Islet precursor cell (in vitro differentiated cells): ENCODE measurements at places on chromosomes 7 and 10.

GRCh38 chr7:151830121-151830830, 46.6 kb downstream of the PRKAG2 start:
- no peak for DNase-seq

DNA sequence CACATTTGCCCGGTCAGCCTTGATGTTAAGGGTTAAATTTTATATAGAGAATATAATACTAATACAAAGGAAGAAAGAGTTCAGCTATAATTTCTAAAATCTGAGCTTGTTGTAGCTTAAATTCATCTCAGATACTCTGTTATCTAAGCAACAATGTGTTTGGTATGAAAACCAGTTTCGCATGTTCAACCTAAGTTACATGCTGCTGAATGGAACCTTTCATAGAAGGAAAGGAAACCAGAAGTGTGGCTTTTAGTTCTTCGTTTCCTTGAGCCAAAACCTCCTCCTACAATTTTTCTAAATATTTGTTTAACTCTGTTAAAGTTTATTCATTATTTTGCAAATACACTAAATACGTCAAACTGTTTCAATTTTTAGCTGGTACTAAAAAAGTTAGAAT, 18.5 kb downstream of the AGR2 start:
- no peak for DNase-seq

- DNase-seq: no peak
These were observed 148.8 kb downstream of the NRBF2 start for GRCh38 chr10:63281967-63282366.

- DNase-seq: peak; percentile 20
These were observed 83.2 kb upstream of the LEP start for GRCh38 chr7:128157906-128158305.

DNA sequence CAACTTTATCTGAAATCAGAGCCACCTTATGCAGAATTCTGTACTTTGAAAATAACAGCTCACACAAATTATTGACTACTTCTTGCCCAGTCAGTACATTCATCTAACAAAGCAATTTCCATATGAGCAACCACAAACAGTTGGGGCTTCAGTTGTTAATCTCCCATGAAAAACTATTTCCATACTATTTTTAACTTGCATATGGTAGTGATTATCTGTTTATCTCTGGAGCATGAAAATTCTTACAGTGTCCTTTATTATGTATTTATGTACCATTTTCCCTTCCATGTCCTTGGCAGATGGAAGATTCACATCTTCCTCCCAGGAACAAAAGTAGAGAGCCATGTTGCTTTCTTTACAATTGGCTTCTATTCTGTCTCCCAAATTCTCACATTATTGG, 285.7 kb downstream of the CRPPA start:
- DNase-seq: no peak

GRCh38 chr10:78470267-78471103, 436.8 kb downstream of the RPS24 start:
- DNase-seq: peak; percentile 49

- no peak for DNase-seq
These were observed 1.9 kb upstream of the SORCS1 start for GRCh38 chr10:107166403-107166802.

- DNase-seq: no peak
These were observed 5.9 kb downstream of the KCNIP2 start for GRCh38 chr10:101837748-101838147.

- DNase-seq: peak; percentile 88
These were observed 2.2 kb downstream of the COMTD1 start for GRCh38 chr10:75233444-75234016.

DNA sequence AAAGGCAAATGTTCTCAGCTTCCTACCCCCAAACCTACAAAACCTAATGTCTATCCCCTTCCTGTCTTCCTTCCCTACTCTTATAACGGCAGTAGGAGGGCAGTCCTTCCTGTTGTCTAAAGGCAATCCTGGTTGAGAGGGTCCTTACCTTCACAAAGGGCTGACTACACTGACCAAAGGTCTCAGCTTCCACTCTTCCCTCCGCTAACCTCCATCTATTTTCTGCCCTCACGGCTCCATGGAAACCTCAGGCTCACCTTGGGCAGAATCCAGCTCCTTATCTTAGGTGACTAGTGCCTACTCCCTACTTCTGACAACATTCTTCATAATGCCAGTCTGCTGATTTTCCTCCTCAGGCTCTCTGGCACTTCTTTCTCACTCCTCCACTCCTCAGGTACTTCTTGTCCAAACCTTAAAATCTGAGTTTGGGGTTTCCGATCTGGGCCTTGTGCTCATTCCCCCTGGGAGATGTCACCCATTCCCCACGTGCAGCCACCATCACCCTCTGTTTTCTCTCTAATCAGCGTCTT, 542 bp downstream of the FBXL13 start:
- DNase-seq: no peak
